ENCODE measurements at places on chromosomes 1 and 21. TPM values are rescaled to one million over a fixed set of nuclear protein-coding genes. Genes with fewer than 3 reads are reported as not detected.

The CLEC20A gene
- total RNA-seq = 0.20 TPM

The PTCH2 gene
- total RNA-seq = 1.5 TPM

The CSMD2 gene
- 16.0 TPM for total RNA-seq

The RASSF5 gene
- total RNA-seq = 13.7 TPM

DNA sequence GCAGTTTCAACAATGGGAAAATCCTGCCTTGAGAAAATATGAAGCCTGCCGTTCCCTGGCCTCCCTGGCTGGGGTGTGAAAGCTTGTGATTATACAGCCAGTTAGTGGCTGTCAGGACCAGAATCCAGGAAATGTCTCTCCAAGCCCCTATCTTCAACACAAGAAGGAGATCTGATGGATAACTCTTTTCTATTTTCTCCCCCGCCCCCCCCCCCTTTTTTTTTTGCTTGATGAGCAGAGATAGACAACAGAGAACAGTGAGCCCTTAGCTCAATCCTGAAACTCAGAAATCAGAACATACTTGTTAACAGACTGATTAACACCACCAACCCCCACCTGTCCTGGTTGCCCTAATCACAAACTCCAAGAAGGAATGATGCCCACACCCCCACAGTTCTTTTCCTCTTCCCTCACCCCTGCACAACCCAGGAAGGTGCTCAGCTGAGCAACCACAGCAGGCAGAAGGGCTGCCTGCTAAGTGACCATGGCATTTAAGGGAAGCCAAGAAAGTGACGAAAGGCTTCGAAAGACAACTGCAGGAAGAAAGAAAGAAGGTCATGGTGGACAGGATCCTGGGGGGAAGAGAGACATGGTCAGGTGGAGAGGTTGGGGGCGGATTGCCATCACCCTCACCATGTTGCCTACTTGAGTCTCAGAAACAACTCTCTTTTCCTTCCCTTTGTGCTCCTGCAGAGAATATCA, 12.3 kb upstream of the DENND2D start:
- no peaks in the 10 kb centered on the region for H3K4me1 ChIP-seq
- H3K4me3 ChIP-seq = no peak overlapping the region
- no peaks in the 10 kb centered on the region for H3K36me3 ChIP-seq
- no peak overlapping the region for H3K27ac ChIP-seq
- H3K27me3 ChIP-seq = peaks cover 4% of the 10 kb centered on the region

The CBS gene
- total RNA-seq = 25.8 TPM

DNA sequence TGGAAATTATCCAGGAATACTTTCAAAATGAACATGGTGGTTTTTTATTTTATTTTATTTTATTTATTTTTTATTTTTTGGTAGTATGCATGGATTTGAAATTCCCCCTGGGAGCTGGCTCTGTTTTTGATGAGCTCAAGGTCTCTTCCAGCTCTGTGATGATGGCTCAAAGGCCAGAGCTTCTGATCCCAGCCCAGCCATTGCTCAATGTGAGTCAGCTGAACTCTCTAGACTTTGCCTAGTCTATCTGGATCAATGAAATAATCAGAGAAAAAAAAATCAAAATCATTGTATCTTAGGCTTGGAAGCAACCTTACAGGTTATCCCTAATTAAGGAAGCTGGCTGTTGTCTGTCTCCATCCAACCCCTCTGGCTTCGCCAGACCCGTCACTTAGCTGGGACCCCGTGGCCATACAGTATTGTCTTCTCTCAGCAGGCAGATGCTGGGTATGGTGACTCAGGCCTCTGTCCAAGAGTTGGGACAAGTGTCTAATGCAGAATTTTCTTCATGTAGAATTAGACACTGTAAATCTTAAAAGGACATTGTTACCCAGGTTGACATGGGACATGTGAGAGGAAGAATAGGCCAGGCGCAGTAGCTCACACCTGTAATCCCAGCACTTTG, 90.2 kb upstream of the LPGAT1 start:
- H3K4me3 ChIP-seq = no peak overlapping the region
- peaks cover 5% of the 10 kb centered on the region for H3K4me1 ChIP-seq
- H3K27me3 ChIP-seq = no peaks in the 10 kb centered on the region
- no peak for DNase-seq
- H3K36me3 ChIP-seq = no peaks in the 10 kb centered on the region

DNA sequence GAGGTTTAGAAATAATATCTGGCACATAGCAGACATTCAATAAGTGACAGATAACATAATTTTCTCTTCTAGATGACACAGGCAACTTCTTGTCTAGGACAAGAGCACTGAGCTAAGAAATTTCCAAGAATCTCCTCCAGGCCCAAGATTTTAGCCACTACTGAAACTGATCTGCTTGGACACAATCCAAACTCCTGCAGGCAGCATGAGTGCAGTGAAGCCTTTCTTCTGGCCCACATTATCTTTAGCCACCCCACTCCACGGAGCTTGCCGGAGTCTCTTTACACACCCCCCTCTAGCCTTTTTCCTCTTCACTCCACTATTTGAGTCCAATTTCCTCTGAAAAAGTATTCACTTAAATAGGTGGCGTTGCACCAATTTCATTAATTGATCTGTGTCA, 142.9 kb upstream of the DUSP10 start:
- H3K36me3 ChIP-seq = no peaks in the 10 kb centered on the region
- no peak overlapping the region for H3K4me3 ChIP-seq
- no peaks in the 10 kb centered on the region for H3K4me1 ChIP-seq
- no peak overlapping the region for H3K27ac ChIP-seq
- DNase-seq = no peak
- H3K27me3 ChIP-seq = no peaks in the 10 kb centered on the region

DNA sequence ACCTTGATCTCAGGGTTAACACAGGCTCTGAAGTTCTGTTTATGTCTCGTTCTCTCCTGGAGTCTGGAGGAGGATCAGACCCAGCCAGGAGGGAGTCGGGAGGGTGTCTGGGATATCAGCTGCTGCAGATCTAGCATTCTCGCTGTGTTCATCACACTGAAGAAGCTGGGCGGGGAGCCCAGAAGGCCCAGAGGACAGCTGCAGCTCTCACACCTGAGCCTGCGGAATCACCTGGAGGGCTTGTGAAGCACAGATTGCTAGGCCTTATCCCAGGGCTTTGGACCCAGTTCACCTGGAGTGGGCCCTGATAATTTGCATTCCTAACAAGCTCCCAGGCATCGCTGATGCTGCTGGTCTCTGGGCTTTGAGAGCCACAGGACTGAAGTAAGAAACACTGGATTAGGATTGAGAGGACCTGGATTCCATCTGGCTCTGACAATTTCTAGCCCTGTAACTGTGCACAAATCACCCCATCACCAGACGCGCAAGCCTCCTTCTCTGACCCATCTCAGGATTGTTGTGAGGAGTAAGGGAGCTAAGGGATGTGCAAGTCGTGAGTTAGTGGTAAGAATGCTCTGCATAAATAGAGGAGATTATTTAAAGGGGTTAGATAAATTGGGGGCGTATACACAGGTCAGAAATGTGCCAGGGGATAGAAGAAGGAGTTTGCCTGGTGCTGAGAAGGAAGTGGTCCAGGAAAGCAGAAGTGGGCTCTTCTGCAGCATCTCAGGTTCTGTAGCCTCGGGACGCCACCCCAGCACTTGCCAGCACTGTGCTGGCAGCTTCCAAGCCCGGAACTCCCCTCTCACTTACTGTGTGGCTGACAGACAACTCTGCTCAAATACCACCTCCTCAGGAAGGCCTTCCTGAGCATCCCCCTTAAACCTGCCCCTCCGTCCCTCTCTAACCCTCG, 19.1 kb downstream of the ABCA4 start:
- H3K27me3 ChIP-seq = no peaks in the 10 kb centered on the region
- peak overlapping the region; percentile 15 for H3K27ac ChIP-seq
- H3K36me3 ChIP-seq = no peaks in the 10 kb centered on the region
- H3K4me1 ChIP-seq = peaks cover 15% of the 10 kb centered on the region
- no peak overlapping the region for H3K4me3 ChIP-seq

The FCAMR gene
- total RNA-seq = not detected

GRCh38 chr1:151992303-151993083, 1.2 kb downstream of the S100A10 start:
- DNase-seq = no peak
- peaks cover 32% of the 10 kb centered on the region for H3K4me1 ChIP-seq
- H3K27ac ChIP-seq = peak overlapping the region; percentile 93
- H3K4me3 ChIP-seq = peak overlapping the region; percentile 70

- H3K4me3 ChIP-seq = no peak overlapping the region
- H3K27me3 ChIP-seq = no peaks in the 10 kb centered on the region
- peak overlapping the region; percentile 4 for H3K27ac ChIP-seq
- DNase-seq = no peak
Observed at GRCh38 chr1:2276803-2277580, 48.9 kb downstream of the SKI start.

GRCh38 chr1:230427981-230428380, 1.8 kb upstream of the PGBD5 start:
- peaks cover 16% of the 10 kb centered on the region for H3K27me3 ChIP-seq
- no peak overlapping the region for H3K27ac ChIP-seq
- H3K4me1 ChIP-seq = peaks cover 22% of the 10 kb centered on the region

The OTUD3 gene
- total RNA-seq = 11.8 TPM

- H3K27me3 ChIP-seq = no peaks in the 10 kb centered on the region
- no peaks in the 10 kb centered on the region for H3K36me3 ChIP-seq
- no peaks in the 10 kb centered on the region for H3K4me1 ChIP-seq
- no peak overlapping the region for H3K4me3 ChIP-seq
Observed at GRCh38 chr21:17466166-17466565, 46.7 kb upstream of the CXADR start.

GRCh38 chr1:228977307-228977706, 242.0 kb downstream of the RHOU start:
- no peaks in the 10 kb centered on the region for H3K27me3 ChIP-seq
- H3K27ac ChIP-seq = no peak overlapping the region
- H3K4me1 ChIP-seq = peaks cover 22% of the 10 kb centered on the region
- H3K4me3 ChIP-seq = no peak overlapping the region
- no peaks in the 10 kb centered on the region for H3K36me3 ChIP-seq
- DNase-seq = no peak

DNA sequence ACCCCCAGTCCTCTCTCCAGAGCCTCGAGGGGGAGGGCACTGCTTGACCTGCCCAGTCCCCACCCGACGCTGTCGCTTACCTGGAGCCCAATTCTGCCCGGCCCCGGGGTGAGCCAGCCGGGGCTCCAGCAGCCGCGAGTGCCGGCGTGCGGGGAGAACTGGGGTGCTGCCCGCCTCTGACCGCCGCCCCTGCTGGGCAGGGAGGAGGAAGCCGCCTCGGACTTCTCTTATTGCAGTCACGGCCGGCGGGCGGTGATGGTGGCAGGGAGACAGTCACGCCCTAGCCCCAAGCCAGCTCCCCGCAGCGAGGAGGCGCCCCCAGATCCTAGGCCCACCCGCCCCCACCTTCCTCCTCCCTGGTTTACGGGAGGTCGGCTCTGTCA, at the start of gene FGR:
Gene FGR (minus strand): TSS at position 201 of the 383 bp plus-strand sequence. CDS start 11,269 bp downstream, outside the sequence.
- DNase-seq = no peak
- H3K27ac ChIP-seq = no peak within 1 kb of the TSS
- H3K4me1 ChIP-seq = peaks cover 27% of the 10 kb centered on the region
- peak within 1 kb of the TSS; percentile 12 for H3K4me3 ChIP-seq
- H3K36me3 ChIP-seq = no peaks in the 10 kb centered on the region

- no peak overlapping the region for H3K4me3 ChIP-seq
- H3K27ac ChIP-seq = no peak overlapping the region
- H3K36me3 ChIP-seq = peaks cover 4% of the 10 kb centered on the region
- DNase-seq = no peak
Observed at GRCh38 chr1:40057310-40058030, 16.9 kb downstream of the CAP1 start.

- H3K36me3 ChIP-seq = peaks cover 11% of the 10 kb centered on the region
- H3K4me1 ChIP-seq = peaks cover 26% of the 10 kb centered on the region
- no peak for DNase-seq
Observed at GRCh38 chr1:155940993-155941844, at the start of gene RXFP4. Gene RXFP4, plus strand, starts transcription at chr1:155941638. Its CDS starts 72 bp downstream, at chr1:155941710.

GRCh38 chr1:40243351-40243750, 4.4 kb upstream of the TMCO2 start:
- H3K36me3 ChIP-seq = no peaks in the 10 kb centered on the region
- H3K4me3 ChIP-seq = no peak overlapping the region
- no peaks in the 10 kb centered on the region for H3K4me1 ChIP-seq
- DNase-seq = no peak

The PPIAL4G gene
- total RNA-seq = 0.22 TPM

The AZIN2 gene
- total RNA-seq = 20.6 TPM

The SLC26A9 gene
- total RNA-seq = 0.06 TPM

GRCh38 chr1:28073867-28074266, 14.5 kb downstream of the EYA3 start:
- no peaks in the 10 kb centered on the region for H3K27me3 ChIP-seq
- no peak for DNase-seq
- H3K36me3 ChIP-seq = no peaks in the 10 kb centered on the region
- no peak overlapping the region for H3K27ac ChIP-seq

The MTARC1 gene
- total RNA-seq = 14.3 TPM

DNA sequence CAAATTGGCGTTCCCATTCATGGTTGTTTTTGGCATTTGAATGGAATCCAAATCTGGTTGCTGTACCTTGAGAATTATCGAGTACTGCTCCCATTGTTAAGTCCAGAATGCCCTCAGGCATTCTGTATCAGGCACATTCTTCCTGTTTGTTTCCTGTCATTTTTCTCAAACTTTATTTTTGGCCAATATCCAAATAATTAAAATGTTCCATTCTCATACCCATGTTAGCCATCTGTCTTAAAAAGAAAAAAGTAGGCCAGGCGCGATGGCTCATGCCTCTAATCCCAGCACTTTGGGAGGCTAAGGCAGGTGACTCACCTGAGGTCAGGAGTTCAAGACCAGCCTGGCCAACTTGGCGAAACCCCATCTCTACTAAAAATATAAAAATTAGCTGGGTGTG, 29.3 kb upstream of the SHISA4 start:
- H3K4me1 ChIP-seq = no peaks in the 10 kb centered on the region
- H3K36me3 ChIP-seq = peaks cover 45% of the 10 kb centered on the region
- no peak overlapping the region for H3K4me3 ChIP-seq

DNA sequence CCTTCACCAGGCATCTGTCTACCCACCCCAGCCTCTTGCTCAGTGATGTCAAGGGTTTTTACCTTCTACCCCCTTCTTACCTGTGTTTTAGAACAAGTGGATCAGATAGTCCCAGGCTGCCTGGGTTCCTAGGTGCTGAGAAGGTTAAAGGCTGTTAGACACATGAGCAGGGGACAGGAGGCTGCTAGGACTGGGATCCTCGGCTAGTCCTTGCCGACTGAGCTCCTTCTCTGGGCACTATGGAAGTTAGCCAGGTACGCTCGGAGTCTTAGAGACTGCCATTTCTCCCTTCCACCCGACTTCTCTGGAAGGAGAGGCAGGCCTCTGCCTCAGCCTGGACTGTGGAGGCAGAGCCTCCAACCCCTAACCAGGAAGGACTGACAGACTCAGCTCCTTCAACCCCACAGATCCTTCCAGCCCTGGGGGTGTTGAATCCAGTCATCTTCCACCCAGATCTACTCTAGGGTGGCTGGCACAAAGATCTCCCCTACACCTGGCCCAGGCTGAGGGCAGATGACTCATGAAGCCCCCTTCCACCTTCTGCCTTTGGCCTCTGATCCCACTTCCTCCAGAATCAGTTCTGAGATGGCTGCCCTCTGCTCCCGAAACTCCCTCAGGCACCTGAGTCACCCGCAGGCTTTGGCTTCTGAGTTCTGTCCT, at the start of gene DYNLT4:
Gene DYNLT4 (minus strand): TSS at position 648 of the 660 bp plus-strand sequence. CDS start 683 bp downstream, outside the sequence.
- peaks cover 75% of the 10 kb centered on the region for H3K4me1 ChIP-seq
- H3K27me3 ChIP-seq = no peaks in the 10 kb centered on the region
- H3K4me3 ChIP-seq = no peak within 1 kb of the TSS
- no peak for DNase-seq
- H3K36me3 ChIP-seq = peaks cover 52% of the 10 kb centered on the region
